Caco-2 (cell line): ENCODE measurements at places on chromosomes 11 and 22.

- DNase-seq = no peak
Measured at GRCh38 chr11:12991426-12991825, 17.7 kb upstream of the RASSF10 start.

DNA sequence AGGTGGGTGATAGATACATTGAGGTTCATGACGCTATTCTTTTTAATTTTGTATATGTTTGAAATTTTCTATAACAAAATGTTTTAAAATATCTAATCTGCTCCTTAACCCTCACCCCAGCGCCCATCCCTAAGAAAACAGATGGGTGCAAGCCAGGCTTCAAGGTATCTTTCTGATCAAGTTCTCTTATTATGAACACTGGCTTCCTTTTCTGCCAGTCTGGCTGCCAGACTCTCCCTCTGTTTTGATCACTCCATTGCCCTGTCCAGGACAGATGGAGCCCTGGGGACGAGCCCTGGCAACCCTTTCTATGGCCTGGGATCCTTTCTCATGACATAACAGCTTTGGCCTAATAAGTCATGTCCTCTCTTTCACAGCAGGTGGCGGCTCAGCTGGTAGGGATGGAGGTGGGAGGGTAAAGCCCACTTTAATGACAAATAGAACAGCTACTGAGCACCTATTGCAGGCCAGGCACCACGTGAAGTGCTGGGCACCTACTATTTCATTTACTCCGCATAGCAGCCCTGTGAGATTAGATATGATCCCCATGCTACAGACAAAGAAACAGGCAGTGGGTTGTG lies 38.4 kb downstream of the DRD2 start:
- DNase-seq = no peak

DNA sequence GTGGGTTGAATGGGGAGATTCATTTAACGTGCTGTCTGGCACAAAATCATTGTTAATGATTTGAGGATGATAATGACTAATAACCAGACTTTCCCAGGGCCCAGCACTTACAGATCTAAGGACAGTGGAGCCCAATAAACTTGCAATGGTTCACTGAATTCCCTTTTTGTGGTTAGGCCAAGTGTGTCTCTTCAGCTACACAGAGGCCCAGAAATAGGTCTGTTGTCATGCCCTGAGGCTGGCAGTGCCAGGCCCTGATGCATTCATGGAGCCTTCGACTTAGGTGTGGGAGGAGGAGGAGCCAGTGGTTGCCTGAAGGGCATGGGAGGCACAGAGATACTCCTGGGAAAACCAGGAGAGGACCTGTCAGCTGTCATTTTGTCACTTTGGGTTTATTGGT lies 56.1 kb downstream of the KIAA1671 start:
- no peak for DNase-seq

- no peak for DNase-seq
Measured at GRCh38 chr22:45671783-45672563, at the start of gene ATXN10. Gene ATXN10 (plus strand): TSS chr22:45671834. CDS start chr22:45672064, 230 bp downstream.

DNA sequence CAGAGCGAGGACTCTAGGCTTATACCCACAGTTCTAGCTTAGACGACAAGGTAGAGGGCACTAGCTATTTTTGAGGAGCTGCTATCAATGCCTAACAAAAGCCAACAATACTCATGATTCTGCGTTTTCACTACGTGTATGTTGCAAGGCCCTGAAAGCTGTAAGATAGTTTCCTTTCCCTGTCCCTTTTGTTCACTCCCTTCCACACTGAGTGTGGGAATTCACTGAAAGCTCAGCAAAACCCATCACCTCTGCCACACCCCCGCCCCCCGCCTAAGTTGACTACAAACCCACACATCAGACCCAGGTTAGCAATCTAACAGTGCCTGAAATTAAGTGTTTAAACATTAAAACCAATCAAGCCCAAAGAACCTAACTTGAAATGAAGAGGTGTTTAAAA lies 6.2 kb upstream of the LDLRAD3 start:
- no peak for DNase-seq

- DNase-seq = no peak
Measured at GRCh38 chr22:48373626-48374173, 1454.0 kb downstream of the BRD1 start.

GRCh38 chr22:21632237-21632895 lies at the start of gene CCDC116:
Gene CCDC116 (plus strand): TSS chr22:21632760. CDS start chr22:21633182, 422 bp downstream.
- peak; percentile 67 for DNase-seq

DNA sequence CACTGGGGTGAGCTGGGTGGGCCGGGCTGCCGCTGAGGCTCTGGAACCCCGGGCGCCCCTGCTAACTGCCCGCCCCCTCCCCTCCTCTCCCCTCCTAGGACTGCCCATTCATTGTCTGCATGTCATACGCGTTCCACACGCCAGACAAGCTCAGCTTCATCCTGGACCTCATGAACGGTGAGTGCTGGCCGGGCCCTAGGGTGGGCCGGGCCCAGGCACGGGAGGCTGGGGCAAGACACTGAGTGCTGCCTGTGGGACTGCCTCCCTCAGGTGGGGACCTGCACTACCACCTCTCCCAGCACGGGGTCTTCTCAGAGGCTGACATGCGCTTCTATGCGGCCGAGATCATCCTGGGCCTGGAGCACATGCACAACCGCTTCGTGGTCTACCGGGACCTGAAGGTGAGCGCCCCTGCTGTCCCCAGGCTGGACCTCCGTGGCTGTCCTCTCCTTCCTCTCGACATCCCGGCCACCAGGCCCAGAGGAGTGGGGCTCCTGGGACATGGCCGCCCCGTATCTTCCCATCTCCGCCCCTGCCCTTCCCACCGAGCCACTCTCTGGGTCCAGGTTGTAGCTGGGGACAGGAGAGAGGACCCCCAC lies 7.5 kb upstream of the ANKRD13D start:
- DNase-seq = no peak
